Putamen (tissue), 1 donor: ENCODE measurements at places on chromosomes 13 and 19.
A peak's percentile ranks its signal among the peaks of the same experiment; 100 is the strongest.

- DNase-seq = no peak
These were observed 208.1 kb downstream of the SHISA2 start for GRCh38 chr13:25843692-25844091.

DNA sequence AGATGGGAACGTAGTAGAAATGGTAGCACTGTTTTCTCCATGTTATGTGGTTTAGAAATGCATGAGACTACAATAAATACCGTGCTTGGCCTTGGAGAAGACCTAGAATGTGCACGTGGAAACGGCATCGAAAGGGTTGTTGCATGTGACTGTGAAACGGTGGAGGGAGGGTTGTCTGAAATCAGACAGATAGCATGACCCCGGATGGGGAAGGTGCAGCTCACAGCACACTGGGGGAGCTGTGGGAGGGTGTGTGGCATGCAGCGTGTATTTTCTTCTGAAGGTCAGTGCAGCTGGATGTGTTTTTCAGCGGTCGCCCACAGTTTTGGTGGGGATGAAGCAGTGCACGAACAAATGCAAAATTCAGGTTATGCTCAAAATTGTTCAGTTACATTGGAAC, 63.4 kb downstream of the CELF5 start:
- DNase-seq = no peak

DNA sequence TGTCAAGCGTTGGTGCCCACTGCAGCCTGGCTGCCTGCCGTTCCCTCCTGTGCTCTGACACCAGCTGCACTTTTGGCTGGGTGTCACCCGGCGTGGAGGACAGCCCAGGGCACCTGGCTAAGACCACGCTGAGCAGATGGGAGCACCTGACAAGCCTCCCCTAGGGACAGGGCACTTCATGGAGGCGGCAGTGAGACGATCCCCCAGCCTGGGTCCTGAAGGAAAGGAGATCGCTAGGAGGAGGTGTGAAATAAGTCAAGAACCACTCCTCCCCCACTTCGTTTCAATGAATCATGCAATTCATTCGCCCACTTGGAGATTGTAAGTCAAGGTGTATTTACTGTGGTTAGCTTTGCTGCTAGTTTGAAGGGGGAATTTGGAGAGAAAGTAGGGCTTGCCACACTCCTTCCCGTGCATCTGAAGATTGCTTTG, 38.8 kb downstream of the VSTM2B start:
- peak; percentile 59 for DNase-seq

DNA sequence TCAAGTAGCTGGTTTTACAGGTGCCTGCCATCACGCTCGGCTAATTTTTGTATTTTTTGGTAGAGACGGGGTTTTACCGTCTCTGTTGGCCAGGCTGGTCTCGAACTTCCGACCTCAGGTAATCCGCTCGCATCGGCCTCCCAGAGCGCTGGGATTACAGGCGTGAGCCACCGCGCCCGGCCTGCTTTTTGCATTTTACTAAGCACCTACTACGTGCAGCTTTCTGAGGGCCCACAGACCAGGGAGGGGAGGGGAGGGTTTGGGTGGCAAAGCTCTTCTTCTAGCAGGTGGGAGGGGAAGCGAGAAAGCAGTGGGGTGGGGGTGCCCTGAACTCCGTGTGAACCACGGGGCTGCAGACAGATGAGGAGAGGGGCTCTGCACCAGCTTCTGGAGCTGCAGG, 15.0 kb downstream of the PALM start:
- DNase-seq = no peak

DNA sequence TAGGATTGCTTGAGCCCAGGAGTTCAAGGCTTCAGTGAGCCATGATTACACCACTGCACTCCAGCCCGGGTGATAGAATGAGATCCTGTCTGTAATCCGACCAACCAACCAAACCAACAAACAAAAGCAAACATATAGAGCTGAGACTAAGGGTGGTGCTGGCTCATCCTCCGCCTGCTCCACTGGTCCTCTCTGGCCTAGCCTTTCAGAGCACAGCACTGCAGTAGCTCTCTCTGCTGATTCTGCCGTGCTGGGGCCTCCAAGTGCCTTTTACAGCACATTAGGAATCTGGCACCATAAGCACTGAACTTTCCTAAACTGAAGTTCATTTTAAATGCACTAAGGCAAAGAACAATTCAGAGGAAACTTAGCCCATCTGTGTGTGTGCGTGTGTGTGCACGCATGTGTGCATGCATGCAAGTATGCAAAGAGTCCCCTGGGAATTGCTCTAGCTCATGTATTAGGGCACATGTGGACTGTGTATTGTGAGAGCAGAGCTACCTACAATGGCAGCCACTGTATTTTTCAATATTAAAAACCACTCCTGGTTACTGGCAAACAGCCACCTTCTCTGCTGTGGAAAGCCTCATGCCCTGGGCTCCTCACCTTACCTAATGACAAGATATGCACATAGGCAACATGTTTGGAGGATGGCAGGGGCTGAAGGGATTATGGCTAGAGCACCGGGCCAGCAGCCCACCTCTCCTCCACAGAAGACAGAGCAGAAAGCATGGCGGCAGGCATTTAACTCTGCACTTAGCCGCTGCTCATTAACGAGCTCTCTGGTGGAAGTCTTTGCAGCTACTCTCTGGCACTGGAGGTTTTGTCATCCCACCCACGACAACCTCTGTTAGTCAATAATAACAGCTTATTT, 223.1 kb upstream of the TSHZ3 start:
- DNase-seq = no peak

DNA sequence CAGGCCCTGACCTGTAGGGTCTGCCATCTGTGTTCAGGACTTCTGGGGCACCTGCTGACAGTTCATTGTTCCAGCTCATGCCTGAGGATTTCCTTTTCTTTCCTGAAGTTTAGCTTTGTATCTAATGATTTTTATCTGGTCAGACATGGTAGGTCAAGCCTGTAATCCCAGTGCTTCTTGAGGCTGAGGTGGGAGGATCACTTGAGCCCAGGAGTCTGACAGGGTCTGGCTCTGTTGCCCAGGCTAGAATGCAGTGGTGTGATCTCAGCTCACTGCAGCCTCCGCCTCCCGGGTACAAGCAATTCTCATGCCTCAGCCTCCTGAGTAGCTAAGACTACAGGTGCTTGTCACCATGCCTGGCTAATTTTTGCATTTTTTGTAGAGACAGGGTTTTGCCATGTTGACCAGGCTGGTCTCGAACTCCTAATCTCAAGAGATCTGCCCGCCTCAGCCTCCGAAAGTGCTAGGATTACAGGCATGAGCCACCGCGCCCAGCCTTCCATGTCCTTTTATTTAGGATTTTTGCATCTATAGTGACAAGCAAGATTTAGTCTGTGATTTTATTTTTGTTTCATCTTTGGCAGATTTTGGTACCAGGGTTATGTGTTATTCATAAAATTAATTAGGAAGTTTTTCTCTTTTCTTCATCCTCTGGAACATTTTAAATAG, 33.2 kb downstream of the CHST8 start:
- no peak for DNase-seq

DNA sequence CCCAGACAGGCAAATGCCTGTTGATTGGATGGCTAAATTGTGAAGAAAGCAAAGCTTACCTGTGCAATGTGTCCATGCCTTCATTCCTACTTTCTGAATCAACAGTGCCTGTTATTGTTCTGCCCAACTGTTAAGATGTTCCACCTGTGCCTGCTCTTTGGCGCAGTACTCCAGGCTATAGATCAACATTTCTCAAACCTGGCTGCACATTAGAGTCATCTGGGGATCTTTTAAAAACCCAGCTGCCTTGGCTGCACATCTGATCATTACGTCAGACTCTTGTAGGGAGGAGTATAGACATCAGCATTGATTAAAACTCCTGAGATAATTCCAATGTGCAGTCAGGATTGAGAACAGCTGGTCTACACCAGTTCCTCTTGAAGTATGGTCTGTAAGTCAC, 16.2 kb upstream of the CPB2 start:
- no peak for DNase-seq

DNA sequence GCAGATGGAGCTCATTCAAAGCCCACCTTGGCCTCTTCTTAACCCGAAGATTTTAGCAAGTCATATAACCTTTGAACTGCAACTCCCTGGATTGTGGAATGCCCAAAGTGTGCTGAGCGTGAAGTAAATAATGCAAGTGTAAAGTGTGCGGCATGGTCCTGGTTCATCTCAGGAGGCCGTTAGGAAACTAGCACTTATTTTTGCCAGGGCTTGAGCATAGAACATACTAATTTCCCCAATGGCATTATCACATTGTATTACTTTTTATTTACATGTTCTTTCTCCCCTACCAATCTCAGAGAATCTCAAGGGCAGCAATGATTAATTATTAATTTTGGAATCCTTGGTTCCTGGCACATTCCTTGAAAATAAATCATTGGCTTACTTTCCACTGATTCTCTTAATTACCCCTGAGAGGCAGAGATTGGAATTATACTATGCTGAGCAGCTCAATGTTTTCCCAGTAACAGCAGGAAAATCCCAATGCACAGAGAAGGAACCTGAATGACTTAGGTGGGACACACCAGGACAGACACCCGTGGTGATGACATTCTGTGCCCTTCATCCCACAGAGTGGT, 128.8 kb upstream of the GJB6 start:
- no peak for DNase-seq
